ENCODE measurements at places on chromosomes 4 and X. TPM values are rescaled to one million over a fixed set of nuclear protein-coding genes. Genes with fewer than 3 reads are reported as not detected.

The VEGFD gene
- not detected for total RNA-seq

The RBM41 gene
- total RNA-seq = 15.8 TPM

The CXorf65 gene
- 12.1 TPM for total RNA-seq

The FGFBP1 gene
- not detected for total RNA-seq

The IKBKG gene
- total RNA-seq = 58.1 TPM

The TEC gene
- 3.0 TPM for total RNA-seq

The PDZD4 gene
- total RNA-seq = 0.07 TPM

The RTL9 gene
- not detected for total RNA-seq

The NPY5R gene
- not detected for total RNA-seq

The LRP2BP gene
- total RNA-seq = 1.3 TPM

The DNAAF6 gene
- total RNA-seq = not detected

The PRDM8 gene
- total RNA-seq = 21.7 TPM

The TRIML2 gene
- total RNA-seq = not detected

The LUZP4 gene
- total RNA-seq = not detected

The NUDT11 gene
- 1.5 TPM for total RNA-seq

The VGLL1 gene
- total RNA-seq = not detected

The PNCK gene
- total RNA-seq = not detected

The WNK3 gene
- 0.03 TPM for total RNA-seq

The DSPP gene
- total RNA-seq = not detected

The ZMAT1 gene
- total RNA-seq = 1.6 TPM
